ENCODE measurements at places on chromosomes 5 and 9.

DNA sequence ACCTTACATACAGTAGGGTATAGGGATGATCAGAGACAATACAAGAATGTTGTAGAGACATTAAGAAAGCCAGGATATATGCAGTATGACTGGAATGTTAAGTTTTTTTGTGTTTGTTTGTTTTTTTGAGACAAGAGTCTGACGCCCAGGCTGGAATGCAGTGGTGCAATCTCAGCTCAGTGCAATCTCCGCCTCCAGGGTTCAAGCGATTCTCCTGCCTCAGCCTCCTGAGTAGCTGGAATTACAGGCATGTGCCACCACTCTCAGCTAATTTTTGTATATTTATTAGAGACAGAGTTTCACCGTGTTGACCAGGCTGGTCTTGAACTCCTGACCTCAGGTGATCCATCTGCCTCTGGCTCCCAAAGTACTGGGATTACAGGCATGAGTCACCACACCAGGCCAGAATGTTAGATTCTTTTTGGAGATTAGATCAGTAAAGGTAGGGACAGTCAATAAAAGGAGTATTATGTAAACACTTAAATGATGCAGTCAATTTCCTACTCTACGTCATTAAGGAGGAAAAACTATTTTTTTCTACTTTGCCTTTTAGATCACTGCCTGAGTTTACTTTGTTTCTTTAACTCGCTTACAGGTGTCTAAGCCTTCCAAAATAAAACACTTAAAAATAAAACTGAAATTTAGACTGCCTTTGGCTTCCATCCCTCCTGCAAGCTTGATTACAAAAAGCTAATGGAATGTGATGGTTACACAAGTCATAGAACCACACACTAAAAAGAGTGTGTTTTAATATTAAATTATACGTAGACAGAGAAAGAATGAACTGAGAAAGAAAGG is 6.8 kb upstream of the HNRNPA0 start:
- no peak for DNase-seq

DNA sequence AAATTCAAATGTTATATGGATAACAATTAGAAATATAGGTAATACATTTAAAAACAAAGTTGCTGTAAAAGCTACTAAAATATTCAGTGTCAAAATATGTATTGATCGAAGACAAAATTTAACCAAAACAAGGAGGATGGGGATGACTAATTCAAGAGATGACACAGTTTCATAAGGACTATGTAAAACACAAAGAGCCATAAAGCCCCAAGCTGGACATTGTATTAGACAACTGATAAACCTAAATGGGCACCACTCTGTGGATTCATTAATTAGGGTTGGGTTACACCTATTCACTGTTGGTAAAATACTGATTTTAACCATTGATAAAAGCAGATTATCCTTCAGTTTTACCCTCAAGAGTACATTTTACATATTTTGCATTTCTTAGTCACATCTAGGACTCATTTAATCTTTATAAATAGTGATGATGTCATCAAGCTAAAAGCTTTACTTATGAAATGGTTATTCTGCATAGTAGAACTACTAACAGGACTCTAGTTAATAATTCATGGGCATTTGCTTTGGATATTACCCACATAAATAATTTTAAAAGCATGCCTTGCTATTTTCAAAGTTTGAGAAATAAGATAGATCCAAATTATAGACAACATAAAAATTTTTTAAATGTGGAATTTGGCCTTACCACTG is 13.7 kb downstream of the TUT7 start:
- no peak for DNase-seq

DNA sequence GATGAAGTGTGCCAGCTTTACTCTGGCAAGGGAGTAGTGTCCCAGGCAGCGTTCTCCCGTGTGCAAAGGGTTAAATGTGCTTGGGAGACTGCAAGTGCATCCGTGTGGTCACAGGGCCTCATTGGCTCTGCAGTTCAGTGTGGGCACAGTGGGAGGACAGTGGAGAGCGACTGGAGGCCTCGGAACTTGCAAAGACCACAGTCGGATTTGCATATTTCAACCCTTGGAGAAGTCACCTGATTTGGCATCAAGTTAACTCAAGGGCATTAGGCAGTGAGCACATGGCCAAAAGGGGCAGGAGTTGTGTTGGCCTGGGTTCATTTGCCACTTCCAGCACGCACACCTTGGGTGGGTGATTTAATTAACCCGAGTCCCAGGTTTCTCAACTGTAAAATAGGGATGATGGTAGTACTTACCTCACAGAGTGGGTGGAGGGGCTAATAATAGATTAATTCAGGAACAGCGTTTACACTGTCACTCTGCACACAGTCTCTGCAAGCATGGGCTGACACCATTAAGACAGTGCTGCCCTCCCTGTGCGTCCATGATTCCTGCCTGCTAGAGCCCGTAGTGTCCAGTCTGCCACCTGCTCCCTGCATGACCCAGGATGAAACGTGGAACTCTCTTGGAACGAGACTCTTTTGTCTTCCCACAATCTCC is 22.7 kb downstream of the JADE2 start:
- no peak for DNase-seq

DNA sequence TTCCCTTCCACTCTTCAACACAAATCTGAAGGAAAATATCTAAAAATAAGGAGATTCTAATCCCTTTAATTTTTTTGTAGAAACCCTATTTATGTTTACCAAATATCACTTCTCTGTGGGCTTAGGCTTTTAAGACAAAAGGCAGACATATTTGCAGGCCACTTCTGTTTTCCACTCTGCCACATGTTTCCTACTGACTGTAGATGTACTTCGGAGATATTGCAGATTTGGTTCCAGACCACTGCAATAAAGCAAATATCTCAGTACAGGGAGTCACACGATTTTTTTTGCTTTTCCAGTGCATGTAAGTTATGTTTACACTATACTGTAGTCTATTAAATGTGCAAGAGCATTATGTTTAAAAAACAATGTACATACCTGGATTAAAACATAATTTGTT is 219.0 kb downstream of the SREK1 start:
- no peak for DNase-seq

- DNase-seq, result no peak
Observed at GRCh38 chr5:134545070-134545868, 19.8 kb downstream of the JADE2 start.

Measured in NCI-H1930 (cell line).